ENCODE measurements at places on chromosomes 13 and 19. TPM values are rescaled to one million over a fixed set of nuclear protein-coding genes. Genes with fewer than 3 reads are reported as not detected.

Gene ITM2B
- total RNA-seq: 643 TPM

Gene ACTN4
- total RNA-seq: 119 TPM

Gene SIGLEC8
- not detected for total RNA-seq

Gene MCEMP1
- total RNA-seq: 0.17 TPM

Gene ELAVL3
- total RNA-seq: not detected

Gene CEACAM7
- not detected for total RNA-seq

Gene SCAMP4
- total RNA-seq: 18.8 TPM

Gene MARCHF2
- total RNA-seq: 103 TPM

Gene CNMD
- total RNA-seq: not detected

Gene HAUS8
- 6.1 TPM for total RNA-seq

Gene NBEA
- total RNA-seq: 16.4 TPM

Gene ZNF805
- total RNA-seq: 10.0 TPM

Gene CACNG8
- total RNA-seq: 0.31 TPM

Gene GNA15
- total RNA-seq: 1.8 TPM

Gene ZNF101
- total RNA-seq: 3.1 TPM

Gene PPP1R12C
- total RNA-seq: 142 TPM

Gene TLE5
- 1,020 TPM for total RNA-seq

Gene ZNF112
- 5.2 TPM for total RNA-seq

Gene NKPD1
- not detected for total RNA-seq

Gene PODNL1
- 2.1 TPM for total RNA-seq

Gene HMGB1
- total RNA-seq: 198 TPM

Gene CALR3
- total RNA-seq: not detected

Gene MBD3L2B
- not detected for total RNA-seq

Gene VSTM2B
- total RNA-seq: not detected

Gene ZNF571
- 3.6 TPM for total RNA-seq

Gene CEACAM3
- 0.29 TPM for total RNA-seq

Gene UNC13A
- not detected for total RNA-seq

Gene KLK14
- total RNA-seq: not detected

Gene CELF5
- total RNA-seq: not detected

Gene MAB21L1
- total RNA-seq: 0.59 TPM

Gene PPM1N
- not detected for total RNA-seq

Gene OR10H1
- not detected for total RNA-seq

Gene CLDN10
- total RNA-seq: not detected

Gene ZNF865
- total RNA-seq: 20.0 TPM

Gene ZNF181
- 24.7 TPM for total RNA-seq

Gene TEX30
- 10.0 TPM for total RNA-seq

Gene PIBF1
- total RNA-seq: 12.4 TPM

Gene MISP
- total RNA-seq: 0.22 TPM

Gene SCGB2B2
- total RNA-seq: 0.59 TPM

Gene ACP7
- total RNA-seq: not detected

Gene SPIB
- total RNA-seq: 0.14 TPM

Gene ZNF534
- 0.59 TPM for total RNA-seq

Gene RNF17
- total RNA-seq: not detected

Gene ZNF682
- total RNA-seq: 4.0 TPM

Gene FAAP24
- total RNA-seq: 0.97 TPM

Gene ANKLE1
- total RNA-seq: 0.22 TPM

Gene CD79A
- total RNA-seq: not detected

Gene ADGRL1
- total RNA-seq: 36.9 TPM

Gene BRD4
- 62.8 TPM for total RNA-seq

Gene TEX26
- not detected for total RNA-seq

Gene GCDH
- total RNA-seq: 22.7 TPM

Gene LYPD3
- total RNA-seq: 0.74 TPM

Gene RGL3
- total RNA-seq: 25.2 TPM

Gene KCNC3
- total RNA-seq: 3.0 TPM

Gene TMEM205
- total RNA-seq: 100 TPM

Gene INSL3
- not detected for total RNA-seq

Gene C19orf47
- total RNA-seq: 170 TPM

Gene COX6B1
- 1,285 TPM for total RNA-seq

All from right cardiac atrium (tissue), 5 donors.